Lower lobe of right lung (tissue), 2 donors: ENCODE measurements at places on chromosomes 4 and X.

DNA sequence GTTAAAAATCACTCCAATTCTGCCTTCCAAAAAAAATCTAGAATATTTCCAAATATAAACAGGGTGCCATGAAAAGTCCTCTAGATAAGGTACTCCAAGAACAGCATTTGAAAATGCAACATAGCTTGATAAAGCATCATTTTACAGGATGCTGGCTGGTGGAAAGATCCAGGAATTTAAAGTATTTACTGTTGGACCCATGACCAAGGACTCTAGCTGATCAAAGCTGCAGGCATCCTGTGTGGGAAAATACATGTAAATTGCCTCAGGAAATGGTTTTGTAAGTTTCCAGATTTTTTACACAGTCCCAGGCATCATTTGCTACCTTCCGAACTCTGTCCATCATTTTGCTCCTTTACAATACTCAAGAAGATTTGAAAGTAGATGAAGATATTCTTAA, 164.4 kb downstream of the GRIA3 start:
- no peak for DNase-seq

DNA sequence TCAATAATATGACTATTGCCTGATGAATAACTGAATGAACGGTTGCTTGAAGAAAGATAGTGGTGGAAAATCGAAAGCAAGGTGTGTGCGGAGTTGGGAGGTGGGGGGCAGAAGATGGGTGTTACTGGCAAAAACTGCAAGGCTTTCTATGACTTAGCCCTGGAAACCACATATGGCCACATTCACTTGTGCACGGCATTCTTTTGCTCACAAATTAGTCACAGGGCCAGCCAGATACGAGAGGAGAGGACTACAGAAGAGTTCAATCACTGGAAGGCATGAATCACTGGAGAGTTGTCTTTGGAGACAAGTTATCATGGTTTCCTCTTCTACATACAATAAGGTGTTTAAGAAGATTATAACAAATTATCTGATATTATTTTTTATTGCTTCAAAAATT, 626.5 kb upstream of the CPEB2 start:
- no peak for DNase-seq

DNA sequence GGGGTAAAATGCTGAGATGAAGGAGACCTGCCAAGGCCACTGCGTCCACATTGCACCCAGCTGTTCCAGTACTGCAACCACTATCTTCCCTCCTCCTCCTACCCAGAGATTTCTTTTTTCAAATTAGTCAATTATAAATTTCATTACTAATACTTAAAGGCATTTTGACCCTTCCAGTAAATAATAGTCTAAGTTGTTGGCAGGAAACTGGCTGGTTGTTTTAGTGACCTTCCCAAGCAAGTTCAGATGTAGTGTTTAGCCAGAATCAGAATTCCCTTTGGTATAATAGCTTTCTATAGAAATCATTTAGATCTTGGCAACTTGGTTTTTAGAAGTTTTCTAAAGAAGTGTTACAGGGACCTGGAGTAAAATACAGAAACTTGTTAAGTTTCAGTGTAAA, 66.0 kb downstream of the AASDH start:
- no peak for DNase-seq

- DNase-seq: no peak
Observed at GRCh38 chr4:142567620-142568451, 278.3 kb downstream of the INPP4B start.

- DNase-seq: no peak
Observed at GRCh38 chr4:147933316-147933715, 201.4 kb downstream of the ARHGAP10 start.

DNA sequence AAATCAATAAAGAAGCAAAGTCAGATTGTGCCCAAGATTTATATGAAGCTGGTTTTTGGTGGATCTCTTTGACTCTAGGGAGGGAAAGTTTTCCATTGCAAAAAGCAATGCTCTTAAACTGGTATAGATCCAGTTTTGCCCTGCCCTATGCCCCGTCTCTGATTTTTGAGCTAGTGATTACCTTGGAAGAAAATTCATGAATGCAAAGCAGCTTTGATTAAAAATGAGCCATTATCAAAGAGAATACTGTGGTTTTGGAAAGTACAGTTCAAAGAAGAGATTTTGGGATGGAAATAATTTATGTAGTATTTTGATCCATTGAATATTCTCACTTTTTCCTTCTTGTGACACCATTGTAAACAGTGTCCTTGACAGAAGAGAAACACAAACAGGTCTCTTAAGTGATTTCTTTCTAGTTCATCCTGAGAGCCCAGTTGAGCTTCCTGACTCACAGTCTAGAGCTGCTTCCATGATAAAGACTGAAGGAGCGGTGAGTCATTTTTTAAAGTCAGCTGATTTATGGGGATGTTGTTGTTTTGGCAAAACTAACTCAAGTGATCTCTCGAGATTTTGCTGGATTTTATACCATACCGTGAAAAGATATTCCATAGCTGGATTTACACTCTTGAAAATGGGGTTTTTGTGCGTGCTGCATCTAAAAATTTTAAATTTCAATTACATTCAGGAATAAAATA, 76.7 kb downstream of the AFF1 start:
- no peak for DNase-seq

DNA sequence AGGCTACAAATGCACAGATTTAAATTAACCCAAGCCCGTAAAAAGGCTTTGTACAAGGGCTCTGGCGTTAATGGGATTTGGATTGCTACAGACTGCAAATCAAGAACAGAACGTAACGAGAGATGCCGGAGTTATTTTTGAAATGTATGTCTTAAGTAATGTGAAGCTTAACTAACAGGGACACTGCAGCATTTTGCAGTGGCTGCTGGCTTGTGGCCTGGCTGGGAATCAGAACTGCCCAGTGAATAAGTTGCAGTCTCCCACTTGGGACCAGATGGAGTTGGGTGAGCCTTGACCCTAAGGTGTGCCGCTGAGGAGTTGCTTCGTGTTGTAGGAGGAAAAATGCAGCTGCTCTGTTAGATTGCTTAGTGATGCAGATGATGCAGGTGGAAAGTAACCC, 318.4 kb downstream of the DHX15 start:
- DNase-seq: no peak

GRCh38 chr4:109185548-109185947, 116.9 kb downstream of the COL25A1 start:
- no peak for DNase-seq

DNA sequence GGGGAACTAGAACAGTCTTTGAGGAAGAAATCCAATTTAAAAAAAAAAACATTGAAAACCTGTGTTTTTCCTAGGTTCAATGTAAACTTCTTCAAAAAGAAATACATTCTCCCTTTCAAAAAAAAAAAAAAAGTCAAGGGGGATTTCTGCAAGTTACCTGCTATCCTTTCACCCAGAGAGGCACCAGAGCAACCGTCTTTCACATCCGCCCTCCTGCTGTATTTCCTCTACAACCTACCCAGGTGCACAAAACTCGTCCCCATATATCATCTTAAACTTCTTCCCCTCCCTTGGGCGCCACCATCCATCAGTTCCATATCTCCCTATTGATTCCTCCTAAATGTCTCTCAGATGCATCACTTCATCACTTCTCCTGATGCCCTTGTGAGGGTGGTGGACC, 74.5 kb downstream of the NR3C2 start:
- DNase-seq: no peak

GRCh38 chrX:114889481-114889880, 127.9 kb downstream of the IL13RA2 start:
- DNase-seq: no peak

DNA sequence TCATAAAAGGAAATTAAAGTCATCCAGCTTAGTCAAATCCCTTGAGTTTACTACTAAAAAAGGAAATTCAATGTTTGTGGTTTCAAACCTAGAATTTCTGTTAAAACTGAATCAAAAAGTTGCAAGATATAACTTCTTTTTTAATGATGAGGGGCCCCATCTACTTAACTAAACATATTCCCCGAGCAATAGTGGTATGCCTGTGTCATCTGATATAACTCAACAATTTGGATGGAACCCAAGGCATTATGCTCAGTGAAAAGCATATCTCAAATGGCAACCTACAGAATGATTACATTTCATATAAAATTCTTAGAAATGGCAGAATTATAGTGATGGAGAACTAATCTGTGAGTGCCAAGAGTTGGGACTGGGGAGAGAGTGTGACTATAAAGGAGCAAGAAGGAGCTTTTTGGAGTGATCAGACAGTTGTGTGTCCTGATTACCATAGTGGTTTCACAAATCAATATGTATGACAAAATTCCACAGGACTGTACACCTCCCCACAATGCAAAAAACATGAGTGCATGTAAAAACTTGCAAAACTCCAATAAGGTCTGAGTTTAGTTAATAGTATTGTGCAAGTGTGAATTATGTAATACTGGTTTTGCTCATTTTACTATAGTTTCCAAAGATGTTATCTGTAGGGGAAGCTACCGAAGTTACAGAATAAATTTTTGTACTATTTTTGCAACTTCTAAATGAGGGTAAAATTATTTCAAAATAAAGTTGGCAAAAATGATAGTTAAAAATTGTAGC, 323.2 kb downstream of the ARHGAP24 start:
- no peak for DNase-seq
